ENCODE measurements at places on chromosomes 7 and 10.
A peak's percentile ranks its signal among the peaks of the same experiment; 100 is the strongest.

DNA sequence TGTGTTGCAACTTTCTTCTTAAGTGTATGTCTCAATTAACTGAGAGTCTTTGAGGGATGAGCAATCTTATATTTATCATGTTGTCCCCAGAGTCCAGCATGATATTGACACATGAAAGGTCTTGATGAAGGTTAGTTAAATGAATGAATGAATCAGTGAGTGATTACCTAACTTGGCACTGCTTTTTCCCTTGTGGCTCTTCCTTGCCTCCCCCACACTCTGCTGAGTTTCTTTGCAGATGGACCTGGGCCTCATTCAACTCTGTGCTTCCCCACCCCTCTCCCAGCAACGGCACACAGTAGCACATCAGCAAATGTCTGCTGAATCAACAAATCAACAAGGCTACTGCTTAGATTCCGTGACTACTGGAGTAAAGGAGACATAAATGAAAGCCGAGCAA is 235.1 kb upstream of the CXCL12 start:
- DNase-seq = no peak

DNA sequence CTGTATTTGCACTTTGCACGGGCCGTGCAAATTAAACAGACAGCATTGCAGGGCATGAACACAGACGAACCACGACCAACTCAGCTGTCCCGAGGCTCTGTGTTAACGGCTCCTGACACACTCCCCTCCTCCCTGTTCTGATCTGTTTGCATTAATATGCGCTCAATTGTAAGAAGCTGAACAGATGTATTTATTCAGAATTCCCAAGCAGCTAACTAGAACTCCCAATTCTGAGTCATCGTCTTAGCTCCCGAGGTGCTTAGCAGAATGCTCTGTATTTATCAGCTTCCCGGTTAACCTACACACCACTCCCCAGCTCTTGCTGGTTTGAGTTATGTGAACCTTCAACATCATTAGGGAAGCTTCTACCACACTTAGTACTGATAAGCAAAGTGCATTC is 286.4 kb downstream of the PTPRN2 start:
- no peak for DNase-seq

DNA sequence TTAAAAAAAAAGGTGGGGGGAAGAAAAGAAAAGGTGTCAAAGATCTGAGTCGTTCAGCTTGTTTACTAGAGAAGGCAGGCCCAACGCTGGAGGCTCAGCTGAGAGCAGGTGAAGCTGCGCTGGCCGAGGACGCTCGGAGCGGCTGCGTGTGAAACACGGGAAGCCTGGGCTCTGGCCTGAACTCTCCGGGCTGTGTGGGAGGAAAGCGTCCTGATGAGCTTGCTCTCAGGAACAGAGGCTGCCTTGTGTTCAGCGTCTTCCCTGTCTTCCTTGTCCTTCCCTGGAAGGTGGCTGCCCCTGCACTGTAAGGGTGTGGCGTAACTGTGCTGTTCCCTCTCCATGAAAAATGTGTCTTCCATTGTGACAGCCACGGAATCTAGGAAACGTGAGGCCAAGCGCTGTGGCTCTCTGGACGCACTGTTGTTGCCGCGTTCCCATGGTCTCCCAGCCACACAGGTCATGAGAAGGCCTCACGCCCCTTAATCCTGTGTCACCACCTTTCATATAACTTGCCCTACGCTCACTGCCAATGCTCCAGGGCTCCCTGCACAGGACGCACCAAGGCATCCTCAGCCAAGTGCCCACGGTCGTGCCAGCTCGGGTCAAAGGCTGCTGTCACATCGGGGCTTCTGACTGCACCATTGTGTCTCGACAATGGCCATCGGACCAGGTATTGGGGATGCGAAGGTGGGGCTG is 15.8 kb downstream of the IL15RA start:
- no peak for DNase-seq

GRCh38 chr10:74150204-74150989 is at the start of gene AP3M1:
Gene AP3M1 (minus strand): TSS chr10:74150828. CDS start chr10:74138379, 12,449 bp downstream.
- DNase-seq = peak; percentile 74

- no peak for DNase-seq
Measured at GRCh38 chr10:22053048-22053447, 49.5 kb upstream of the DNAJC1 start.

DNA sequence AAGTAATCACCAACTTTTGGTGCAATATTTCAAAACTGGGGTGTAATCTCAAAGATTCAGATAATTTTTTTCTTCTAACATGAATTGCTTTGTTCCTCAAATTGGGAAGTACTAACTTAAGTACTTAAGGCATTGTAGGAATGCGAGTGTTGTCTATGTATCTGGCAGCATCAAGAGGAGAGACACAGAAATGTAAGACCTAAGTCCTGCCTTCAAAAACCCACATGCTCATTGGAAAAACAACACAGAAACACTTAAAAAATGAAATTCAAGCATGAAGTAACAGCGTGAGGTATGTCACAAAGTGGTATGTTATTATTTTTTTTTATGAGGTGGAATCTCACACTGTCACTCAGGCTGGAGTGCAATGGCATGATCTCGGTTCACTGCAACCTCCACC is 288.5 kb downstream of the ZEB1 start:
- no peak for DNase-seq

- DNase-seq = no peak
Measured at GRCh38 chr7:69889338-69889975, 291.2 kb downstream of the AUTS2 start.

DNA sequence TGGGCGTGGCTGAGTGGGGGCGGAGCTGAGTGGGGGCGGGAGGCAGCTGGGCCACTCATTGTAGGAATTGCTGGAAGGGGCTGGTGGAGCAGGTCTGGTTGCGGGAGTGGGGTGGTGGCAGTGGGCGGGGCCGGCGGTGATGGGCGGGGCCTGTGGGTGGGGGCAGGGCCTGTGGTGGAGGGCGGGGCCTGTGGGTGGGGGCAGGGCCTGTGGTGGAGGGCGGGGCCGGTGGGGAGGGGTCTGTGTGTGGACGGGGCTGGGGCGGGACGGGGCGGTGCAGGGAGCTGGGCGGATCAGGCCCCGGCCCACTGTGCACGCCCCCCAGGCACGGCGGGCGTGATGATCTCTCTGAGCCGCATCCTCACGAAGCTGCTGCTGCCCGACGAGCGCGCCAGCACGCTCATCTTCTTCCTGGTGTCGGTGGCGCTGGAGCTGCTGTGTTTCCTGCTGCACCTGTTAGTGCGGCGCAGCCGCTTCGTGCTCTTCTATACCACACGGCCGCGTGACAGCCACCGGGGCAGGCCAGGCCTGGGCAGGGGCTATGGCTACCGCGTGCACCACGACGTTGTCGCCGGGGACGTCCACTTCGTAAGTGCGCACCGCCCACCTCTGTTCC is 14.0 kb downstream of the SLC29A4 start:
- DNase-seq = peak; percentile 53

GRCh38 chr10:15486404-15486803 is 115.3 kb upstream of the FAM171A1 start:
- no peak for DNase-seq

DNA sequence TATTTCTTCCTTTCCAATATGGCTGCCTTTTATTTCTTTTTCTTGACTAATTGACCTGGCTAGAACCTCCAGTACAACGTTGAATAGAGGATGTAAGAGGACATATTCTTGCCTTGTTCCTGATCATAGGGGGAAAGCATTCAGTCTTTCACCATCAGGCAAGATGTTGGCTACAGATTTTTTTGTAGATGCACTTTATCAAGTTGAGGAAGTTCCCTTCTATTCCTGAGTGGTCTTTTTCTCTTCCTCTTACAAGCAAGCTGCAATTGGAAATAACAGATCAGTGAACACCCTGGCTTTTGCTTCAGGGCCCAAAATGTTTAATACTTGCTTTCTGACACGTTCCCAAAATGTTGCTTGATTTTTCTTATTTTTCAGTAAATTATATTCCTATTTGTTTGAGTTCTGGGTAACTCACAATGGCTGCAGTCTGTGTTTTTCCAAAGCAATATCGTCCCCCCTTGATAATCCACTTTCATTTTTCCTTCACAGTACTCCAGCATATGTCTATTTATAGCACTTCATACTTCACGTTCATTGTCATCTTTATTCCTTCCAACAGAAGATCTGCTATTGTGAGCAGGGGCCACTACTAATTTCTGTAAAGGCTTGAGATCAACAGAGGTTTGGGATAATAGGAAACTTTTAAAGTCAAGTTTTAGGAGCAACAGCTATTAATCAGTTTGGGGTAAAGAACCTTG is 11.7 kb downstream of the CPEB3 start:
- DNase-seq = no peak

- DNase-seq = no peak
Measured at GRCh38 chr7:67947646-67948045, 951.0 kb downstream of the TYW1 start.

GRCh38 chr7:38368191-38368605 is 94.8 kb upstream of the TARP start:
- DNase-seq = peak; percentile 75

DNA sequence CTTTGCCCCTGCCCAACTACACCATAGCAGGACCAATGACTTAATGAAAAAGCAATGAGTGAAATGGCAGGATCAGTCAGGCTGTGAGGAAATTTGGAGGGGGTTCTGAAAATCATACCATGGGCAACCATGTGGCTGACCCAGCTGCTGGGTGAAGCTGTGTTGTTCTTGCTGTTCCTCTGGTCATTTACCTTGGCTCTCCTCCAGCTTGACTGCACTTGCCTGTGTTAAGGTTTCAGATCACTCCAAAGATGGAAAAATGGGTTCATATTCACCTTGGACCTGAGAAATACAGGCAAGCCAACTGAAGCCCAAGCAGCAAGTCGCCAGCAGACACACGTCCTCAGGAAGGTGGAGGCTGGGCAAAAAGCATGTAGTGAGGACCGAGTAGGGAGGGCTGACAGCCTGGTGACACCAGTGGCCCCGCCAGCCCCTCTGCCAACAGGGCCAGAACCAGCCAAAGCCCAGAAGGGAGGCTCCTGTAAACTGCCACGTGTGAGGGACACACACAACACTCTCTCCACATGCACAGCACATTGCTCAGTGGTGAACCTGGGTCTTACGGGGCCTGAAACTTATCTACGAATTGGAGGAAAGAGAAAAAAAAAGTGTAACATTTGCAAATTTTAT is 40.1 kb downstream of the PARP12 start:
- DNase-seq = no peak

GRCh38 chr7:35355199-35355598 is 101.3 kb upstream of the TBX20 start:
- DNase-seq = no peak

DNA sequence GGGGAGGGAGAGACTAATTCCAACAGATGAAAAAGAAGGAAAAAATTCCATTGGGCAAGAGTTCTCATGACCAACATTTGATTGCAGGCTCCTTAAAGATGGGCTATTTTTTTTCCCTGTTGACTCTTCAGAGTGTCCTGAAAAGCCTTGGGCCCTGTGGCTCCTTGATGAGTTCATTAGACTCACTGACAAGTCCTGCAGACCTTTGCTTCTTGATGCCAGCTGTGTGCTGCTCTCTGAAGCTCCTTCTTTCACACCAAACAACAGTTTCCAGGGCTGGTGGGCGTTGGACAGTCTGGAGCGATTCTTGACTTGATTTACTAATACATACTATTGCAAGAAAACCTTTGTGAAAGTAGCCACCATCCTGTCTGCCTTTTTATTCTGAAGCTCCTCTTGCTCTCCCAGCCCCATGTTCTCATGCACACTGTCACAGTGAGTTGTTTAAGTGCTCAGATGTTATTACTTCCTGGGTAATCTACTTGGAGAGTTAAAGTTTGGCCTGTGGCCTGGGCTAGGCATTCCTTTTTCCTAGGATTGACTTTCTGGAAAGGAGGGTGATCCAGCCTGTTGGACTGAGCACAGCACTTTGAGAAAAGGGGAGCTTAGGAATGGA is 250.3 kb downstream of the PTEN start:
- no peak for DNase-seq

GRCh38 chr10:133237588-133238465 is at the start of gene VENTX:
Gene VENTX (plus strand): TSS chr10:133237855. CDS start chr10:133237915, 60 bp downstream.
- no peak for DNase-seq

DNA sequence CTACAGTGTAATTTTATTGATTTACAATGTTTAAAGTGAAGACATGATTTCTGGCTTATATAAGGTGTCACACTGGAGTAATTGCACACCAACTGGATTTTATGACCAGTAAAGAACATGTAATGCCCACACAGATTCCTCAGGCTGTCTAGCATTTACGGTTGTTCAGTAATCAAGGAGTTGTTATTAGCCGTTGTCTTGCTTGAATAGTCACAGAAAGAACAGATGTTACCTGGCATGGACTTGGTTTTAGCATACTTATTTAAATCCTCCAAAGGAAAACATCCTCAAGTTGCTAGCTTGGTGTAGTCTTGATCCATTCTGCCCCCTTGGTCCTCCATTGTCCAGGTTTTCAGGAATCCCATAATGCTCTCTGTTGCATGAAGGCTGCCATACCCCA is 65.8 kb downstream of the POU6F2 start:
- DNase-seq = no peak

DNA sequence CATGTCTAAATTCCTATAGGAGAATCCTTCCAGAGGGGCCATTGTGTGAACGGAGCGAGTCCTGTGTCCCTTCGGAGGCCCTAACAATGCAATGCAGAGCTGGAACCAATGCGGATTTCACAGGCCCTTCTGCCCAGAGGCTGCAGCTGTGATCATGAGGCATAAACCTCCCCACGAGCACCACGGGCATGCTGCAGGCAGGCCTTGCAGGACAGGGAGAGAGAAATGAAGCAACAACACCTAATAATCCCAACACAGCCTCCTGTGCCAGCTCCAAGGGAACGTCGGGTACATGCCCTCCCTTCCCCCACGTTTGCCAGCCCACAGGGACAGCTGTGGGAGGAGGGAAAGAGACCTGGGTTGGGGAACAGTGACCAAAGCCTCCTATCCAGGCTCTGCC is 74.4 kb downstream of the TNS3 start:
- DNase-seq = no peak

- DNase-seq = no peak
Measured at GRCh38 chr7:52753855-52754254, 281.6 kb upstream of the POM121L12 start.

GRCh38 chr10:71247804-71248203 is 35.4 kb downstream of the UNC5B start:
- no peak for DNase-seq

DNA sequence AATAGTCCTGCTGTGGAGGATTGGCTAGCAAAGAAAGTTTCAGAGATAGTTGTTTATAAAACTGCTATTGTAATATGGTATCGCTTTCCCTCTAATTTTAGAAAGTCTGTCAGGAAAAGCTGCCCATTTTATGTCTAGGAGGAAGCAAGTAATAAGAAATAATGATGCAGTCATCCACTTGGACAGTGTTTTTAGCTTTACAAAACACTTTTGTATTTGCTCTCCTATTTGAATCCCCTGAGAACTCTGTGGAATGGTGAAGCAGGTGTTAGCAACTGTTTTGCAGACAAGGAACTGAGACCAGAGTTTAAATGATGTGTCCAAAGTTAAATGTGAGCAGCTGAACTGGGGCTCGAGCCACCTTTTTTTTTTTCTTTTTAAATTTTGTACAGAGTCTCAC is 455.8 kb downstream of the XPNPEP1 start:
- no peak for DNase-seq

Data from activated T-cell treated with anti-CD3 and anti-CD28 coated beads, Interleukin-2, amount 50 U/mL, for 4 hours (primary cell).